HCEC 1CT (cell line): ENCODE measurements at places on chromosomes 5 and 9.

DNA sequence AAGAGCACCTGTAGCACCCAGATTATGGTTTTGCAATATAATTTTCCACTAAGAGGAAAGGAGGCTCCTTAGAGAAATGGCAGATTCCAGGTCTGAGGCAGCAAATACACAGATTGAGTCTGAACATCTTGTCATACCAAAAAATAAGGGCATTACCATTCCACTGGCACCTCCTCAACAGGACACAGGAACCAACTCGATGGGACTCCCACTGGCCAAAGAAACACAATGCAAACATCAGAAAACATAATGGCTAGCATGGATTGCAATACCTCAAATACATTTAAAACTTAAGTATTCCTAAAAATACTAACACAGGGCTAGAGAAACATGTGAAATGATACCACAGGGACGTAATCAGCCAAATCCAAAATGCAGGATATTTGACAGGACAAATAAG lies 12.4 kb upstream of the RANBP17 start:
- DNase-seq: no peak

DNA sequence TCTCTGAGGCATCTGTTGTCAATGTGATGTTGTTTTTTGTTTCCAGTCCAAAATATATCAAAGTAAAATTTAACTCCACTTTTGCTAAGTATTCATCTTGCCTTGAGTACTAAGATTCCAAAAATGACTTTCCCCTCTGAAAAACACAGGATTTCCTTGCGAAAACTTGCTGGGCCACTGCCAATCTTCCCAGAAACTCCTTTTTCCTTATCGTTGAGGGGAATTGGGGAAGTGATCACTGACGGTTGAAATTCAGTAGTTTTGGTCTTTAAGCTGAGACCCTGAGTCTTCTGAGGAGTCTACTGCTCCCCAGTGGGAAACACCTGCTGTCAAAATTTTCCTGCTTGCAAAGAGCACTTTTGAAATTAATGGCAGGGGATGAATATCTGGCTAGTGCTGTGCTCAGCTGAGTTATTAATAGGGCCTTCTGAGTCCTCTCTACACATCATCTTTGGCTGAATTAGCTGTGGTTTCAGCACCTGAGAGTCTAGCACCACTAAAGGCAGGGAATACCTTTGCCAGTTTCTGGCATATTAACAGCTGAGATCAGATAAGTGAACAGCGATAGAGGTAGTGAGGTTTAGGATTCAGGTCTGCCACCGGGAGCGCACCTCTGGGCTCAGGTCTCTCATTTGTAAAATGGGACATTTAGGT lies 18.0 kb downstream of the TLR4 start:
- no peak for DNase-seq

- peak; percentile 98 for DNase-seq
These were observed 22.2 kb upstream of the JADE2 start for GRCh38 chr5:134503088-134503936.

DNA sequence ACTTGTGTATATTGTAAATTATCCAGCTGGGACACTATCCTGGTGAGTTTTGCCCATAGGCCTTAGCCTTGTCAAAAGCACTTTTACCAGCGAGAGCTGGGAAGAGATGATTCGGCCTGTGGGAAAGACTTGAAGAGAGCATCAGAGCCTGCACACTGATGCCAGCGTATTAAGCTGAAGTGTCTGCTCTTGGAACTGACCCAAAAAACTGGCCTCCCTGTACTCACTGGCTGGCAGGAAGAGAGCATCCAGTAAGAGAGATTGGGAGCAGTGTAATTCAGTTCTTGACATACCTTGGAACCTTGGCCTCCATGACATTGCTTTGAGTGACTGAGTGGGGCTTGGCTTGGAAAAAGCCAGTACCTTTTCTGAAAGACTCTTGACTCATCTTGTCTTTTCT lies 73.7 kb downstream of the ZNF462 start:
- DNase-seq: no peak

GRCh38 chr9:118595719-118596305 lies 773.4 kb downstream of the BRINP1 start:
- peak; percentile 83 for DNase-seq

DNA sequence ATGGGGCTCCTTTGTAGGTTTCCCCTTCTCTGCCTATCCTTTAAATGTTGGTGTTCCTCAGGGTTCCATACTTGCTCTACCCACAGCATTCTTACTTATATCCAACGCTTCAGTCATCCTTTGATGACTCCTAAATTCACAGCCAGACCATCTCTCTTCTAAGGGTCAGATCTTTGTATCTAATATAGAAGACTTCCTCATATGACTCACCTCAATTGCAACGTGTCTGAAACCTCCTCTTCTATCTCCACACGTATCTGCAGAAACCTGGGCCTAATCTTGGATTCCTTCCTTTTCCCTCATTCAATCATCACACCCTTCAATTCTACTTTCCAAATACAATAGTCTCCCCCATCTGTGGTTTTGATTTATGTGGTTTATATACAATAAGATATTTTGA lies 68.3 kb downstream of the HMGCR start:
- DNase-seq: peak; percentile 2

DNA sequence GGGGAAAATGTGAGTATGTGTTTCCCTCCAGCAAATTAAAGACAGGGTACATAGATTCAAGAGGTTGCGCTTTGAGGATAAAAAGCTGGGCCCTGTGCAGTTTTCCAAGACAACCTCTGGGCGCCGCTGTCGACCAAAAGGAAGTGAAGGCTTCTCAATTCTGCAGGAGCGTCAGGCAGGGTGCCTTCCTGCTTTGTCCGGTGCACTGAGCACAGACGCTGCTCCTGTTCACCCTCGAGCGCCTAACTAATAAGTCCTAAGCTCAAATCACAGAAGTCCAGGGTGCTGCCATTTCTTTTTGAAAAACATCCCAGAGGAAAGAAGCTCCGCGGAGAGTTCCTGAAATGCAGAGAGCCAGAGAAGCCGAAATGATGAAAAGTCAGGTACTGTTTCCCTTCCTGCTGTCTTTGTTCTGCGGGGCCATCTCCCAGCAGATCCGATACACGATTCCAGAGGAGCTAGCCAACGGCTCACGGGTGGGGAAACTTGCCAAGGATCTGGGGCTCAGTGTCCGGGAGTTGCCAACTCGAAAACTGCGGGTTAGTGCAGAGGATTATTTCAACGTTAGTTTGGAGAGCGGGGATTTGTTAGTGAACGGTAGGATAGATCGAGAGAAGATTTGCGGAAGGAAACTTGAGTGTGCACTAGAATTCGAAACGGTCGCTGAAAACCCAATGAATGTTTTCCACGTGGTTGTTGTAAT lies at the start of gene PCDHGB1:
Gene PCDHGB1, plus strand, starts transcription at position 183 of the 703 bp plus-strand sequence. Its CDS starts 162 bp downstream, at position 345.
- peak; percentile 59 for DNase-seq

DNA sequence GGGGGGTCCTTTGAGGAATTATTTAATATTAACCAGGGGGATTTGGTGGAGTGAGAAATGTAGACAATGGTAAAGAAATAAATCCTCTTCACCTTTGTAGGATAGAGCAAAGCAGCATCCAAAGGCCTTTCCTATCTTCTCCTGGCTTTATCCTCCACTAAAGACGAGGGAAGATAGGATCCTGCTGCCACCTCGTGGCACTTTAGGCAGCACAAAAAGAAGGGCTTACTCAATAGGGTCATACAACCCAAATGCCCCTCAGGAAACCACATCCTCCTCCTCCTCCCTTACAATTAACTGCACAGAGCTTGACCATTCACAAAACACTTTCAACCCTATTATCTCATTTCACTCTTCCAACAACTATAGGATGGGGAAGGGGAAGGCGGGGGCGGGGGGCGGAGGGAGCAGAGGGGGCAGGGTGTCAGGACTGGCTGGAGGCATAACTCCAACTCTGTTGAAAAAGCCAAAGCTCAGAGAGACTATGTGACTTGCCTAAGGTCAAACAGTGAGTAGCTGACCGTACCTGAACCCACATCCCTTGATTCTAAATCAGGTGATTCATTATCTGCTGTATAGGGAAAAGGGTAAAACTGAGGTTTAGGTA lies 45.4 kb upstream of the MYOT start:
- DNase-seq: peak; percentile 51

DNA sequence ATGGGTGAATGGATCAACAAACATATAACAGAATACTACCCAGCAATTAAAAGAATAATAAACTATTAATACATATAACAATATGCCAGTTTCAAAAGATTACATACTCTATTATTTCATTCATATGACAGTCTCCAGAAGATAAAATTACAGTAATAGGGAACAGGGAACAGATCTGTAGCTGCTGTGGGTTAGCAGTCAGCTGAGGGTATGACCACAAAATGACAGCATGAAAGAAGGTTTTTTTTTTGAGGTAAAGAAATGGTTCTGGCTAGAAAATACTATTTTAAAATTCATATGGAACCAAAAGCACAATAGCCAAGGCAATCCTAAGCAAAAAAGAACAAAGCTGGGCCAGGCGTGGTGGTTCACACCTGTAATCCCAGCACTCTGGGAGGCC lies 73.0 kb upstream of the NR5A1 start:
- DNase-seq: no peak

DNA sequence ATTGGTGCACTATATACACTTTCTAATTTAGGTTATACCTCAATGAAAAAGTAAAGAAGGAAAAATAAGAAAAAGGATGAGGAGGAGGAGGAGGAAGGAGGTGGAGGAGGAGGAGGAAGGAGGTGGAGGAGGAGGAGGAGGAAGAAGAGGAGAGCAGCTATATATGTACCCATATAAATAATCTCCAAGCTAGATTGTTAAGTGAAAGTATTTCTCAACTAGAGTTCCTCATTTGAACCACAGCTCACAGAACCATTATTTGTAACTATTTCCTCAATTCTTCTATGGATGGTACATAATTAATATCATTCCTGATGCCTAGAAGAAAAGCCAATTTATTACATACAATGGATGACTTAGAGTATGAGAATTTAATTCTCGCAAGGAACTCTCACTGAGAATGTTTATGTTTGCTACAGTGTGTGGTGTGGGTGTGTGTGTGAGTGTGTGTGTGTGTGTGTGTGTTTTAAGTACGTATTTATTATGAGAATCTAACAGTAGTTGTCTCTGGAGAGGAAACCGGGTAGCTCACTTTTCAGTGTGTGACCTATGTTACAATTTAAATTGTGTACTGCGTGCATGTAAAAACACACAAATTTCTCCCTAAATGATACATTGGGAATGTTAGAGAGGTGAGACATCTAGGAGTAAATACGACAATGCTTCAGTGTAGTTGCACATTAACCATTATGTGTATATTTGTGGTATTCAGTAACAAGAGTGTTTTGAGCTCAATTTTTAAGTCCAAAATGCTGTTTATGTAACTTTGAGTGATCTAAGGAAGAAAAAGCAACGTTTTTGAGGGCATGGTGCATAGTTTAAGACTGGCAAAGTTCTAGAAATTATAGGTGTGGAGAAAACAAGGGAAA lies 20.2 kb upstream of the NREP start:
- DNase-seq: no peak

GRCh38 chr9:17846948-17847655 lies 268.2 kb downstream of the SH3GL2 start:
- no peak for DNase-seq

DNA sequence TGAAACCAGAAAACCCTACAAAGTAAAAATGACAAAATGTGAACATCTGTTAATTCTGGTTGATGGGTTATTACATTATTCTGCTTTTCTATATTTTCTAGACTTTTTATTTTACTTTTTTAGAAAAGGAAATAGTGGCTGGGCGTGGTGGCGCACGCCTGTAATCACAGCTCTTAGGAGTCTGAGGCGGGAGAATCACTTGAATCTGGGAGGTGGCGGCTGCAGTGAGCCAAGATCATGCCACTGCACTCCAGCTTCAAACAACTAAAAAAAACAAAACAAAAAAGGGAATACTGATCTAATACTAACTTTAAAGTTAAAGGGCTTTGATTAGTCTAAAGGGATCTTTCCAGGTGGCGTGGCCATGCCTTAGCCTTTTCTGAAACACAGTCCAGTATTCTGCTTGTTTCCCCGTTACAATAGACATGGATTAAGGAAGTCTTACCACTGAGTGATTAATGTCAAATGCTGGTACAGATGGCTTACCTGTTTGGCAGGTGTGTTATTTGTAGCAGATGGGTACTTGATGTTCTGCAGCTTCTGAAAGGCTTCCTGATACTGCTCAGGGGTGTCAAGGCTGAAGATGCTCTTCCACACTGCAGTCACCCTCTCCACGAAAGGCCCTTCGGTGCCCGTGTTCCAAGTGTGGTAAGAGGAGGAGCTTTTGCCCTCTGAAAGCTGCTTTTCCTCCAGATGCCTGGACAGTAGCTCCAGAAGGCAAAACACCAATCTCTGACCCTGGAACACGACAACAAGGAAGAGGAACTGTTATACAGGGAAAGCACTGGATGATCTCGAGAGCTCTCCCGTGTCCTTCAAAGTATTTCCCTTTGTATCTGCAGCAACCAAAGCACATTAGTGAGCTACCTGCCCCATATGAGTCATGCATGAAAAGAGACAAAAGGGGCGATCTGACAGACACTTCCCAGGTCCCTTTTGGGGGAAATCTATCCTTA lies 37.5 kb downstream of the CNOT8 start:
- no peak for DNase-seq

GRCh38 chr5:153543288-153543687 lies 52.8 kb downstream of the GRIA1 start:
- DNase-seq: peak; percentile 44
